Placental pericyte (primary cell): ENCODE measurements at places on chromosomes 13 and 19. TPM values are rescaled to one million over a fixed set of nuclear protein-coding genes. Genes with fewer than 3 reads are reported as not detected.

SERTM1 gene
- not detected in 2 replicates for total RNA-seq

PIH1D1 gene
- total RNA-seq: 95.1 and 138 TPM in 2 replicates

KLC3 gene
- 0.22 TPM in 1 of 2 replicates, not detected in the other for total RNA-seq

ATP8A2 gene
- total RNA-seq: under 0.01 and 0.14 TPM in 2 replicates

TYROBP gene
- total RNA-seq: not detected in 2 replicates

CYP2A6 gene
- not detected in 2 replicates for total RNA-seq

LIM2 gene
- not detected in 2 replicates for total RNA-seq

CYP4F8 gene
- not detected in 2 replicates for total RNA-seq
